Activated CD4-positive, alpha-beta T cell treated with anti-CD3 and anti-CD28 coated beads, Interleukin-2, amount 10 ng/mL, durations not matched to agents 24 days and 14 days (primary cell): ENCODE measurements at places on chromosomes 5 and 9. TPM values are rescaled to one million over a fixed set of nuclear protein-coding genes. Genes with fewer than 3 reads are reported as not detected.

CBY3 gene
- total RNA-seq, result 0.45 and 0.63 TPM in 2 replicates

DDX4 gene
- 0.19 and 0.40 TPM in 2 replicates for total RNA-seq

ZDHHC11B gene
- not detected in 2 replicates for total RNA-seq

CER1 gene
- not detected in 2 replicates for total RNA-seq

PCDH12 gene
- total RNA-seq, result 1.8 and 2.2 TPM in 2 replicates

ENHO gene
- not detected in 2 replicates for total RNA-seq

SHISAL2B gene
- not detected in 2 replicates for total RNA-seq

NDUFS4 gene
- total RNA-seq, result 54.9 and 56.2 TPM in 2 replicates

PHF24 gene
- total RNA-seq, result 0.14 and 0.57 TPM in 2 replicates

HACD4 gene
- total RNA-seq, result 2.8 and 3.0 TPM in 2 replicates

IL4 gene
- 20.5 and 21.2 TPM in 2 replicates for total RNA-seq

NTNG2 gene
- total RNA-seq, result 1.6 and 1.7 TPM in 2 replicates

SNCAIP gene
- total RNA-seq, result not detected in 2 replicates

N4BP3 gene
- 3.2 and 3.3 TPM in 2 replicates for total RNA-seq

ECM2 gene
- not detected in 2 replicates for total RNA-seq

SLC45A2 gene
- total RNA-seq, result not detected in 2 replicates

DNA sequence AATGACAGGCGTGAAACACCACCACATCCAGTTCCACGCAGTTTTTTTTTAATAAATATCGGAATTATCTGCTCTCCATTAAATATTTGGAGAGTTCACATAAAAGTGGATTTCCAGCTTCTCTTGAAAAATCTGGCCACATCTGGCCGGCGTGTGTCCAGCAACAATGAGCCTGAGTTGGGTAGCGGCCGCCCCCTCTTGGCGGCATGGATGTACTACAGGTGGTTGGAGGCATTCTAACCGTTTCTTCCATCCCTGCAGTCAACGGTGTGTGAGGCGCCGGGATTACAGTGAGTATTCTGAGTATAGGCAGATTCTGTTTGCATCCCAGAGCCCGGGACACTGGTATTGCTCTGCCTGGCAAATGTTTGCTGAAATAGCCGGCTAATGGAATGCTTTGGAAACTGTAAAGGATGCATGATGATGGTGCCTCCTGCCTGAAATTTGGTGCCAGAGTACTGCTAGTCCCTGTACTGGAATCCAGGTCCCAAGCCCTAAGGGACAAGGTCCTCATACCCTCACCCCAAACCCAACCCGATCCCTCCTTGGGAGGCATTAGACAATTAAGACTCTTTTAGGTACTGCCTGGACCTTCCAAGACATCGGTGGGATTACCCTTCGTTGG is 13.6 kb upstream of the GM2A start:
- peak; percentile 80 for DNase-seq

GRCh38 chr5:169753795-169754194 is 116.7 kb downstream of the DOCK2 start:
- DNase-seq, result no peak

DNA sequence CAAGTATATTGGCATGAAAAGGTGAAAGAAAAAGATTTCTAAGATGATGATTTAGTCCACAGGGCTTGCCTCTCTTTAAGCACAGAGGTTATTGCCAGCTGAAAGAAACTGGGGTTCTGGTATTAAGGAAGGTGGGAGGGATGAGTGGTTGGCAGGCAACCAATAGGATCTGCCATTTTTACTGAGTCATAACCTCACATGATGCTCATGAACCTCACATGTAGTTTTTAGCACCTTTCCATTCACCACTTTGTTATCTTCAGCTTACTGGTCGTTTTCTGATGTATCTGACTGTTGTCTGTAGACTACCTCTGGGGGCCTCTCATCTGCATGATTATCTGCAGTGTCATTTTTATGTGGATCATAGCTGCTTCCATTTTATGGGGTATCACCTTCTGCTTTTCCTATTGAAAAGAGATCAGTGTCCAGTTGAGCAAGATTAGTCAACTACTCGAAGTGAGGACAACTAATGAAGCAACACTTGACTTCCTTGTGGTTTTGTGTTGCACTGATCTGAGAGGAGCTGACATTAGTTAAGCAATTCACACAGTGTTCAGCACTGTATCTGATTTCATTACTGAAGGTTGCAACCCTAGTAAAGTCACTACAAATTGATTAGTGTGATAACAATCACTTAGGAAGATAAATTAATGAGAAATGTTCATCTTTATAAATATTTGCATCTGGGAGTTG is 186.3 kb downstream of the SGCD start:
- no peak for DNase-seq

DNA sequence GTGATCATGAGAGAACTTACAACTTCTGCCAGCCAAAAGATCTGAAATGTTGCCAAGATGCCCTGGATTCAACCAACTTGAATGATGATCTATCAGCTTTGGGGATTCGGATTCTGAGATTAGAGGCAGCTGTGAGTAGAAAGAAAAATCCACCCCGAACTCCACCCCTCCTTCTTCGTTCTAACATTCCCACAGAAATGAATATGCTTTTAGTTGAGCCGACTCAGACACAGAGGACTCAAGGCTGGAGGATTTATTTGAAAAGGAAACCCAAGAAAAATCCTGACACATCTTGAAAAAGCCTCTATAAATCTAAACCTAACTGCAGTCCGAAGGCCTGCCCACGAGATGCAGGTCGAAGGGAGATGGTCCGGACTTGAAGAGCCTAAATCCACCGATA is 275.0 kb downstream of the GAS1 start:
- DNase-seq, result no peak

GRCh38 chr9:80867731-80868130 is 821.6 kb downstream of the TLE1 start:
- DNase-seq, result no peak

DNA sequence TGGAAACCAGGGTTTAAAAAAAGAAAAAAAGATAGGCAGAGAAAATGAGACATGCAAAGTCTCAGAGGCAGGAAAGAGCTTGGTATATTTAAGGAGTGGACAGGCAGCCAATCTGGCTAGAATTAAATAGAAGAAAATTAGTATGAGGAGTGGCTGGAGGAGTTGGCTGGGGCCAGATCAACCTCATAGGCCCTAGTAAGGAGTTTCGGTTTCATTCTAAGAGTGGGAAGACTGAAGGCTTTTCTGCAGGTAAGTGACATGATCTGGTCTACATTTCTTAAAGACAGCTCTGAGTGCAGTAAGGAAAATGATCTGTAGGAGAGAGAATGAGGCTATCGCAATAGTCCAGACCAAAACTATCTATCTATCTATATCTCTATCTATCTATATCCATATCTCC is 27.5 kb downstream of the ADRB2 start:
- no peak for DNase-seq

DNA sequence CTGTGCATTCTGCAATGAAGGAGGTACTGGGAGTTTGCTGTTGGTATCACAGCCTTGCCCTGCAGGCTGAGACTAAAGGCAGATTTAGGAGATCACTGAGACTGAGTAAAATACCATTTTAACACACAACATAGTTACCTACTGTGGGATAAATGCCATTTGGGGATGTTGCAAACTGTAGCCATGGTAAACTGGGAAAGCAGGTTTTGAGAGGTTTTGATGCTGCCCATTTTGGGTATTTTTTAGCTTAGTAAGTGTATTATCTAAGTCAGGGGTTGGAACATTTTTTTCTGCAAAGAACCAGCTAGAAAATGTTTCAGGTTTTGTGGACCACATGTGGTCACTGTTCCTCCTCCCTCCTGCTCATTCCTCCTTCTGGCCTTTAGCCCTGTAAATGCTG is 108.9 kb downstream of the EHMT1 start:
- no peak for DNase-seq

- no peak for DNase-seq
Measured at GRCh38 chr9:113454914-113455761, 8.4 kb upstream of the RGS3 start.

DNA sequence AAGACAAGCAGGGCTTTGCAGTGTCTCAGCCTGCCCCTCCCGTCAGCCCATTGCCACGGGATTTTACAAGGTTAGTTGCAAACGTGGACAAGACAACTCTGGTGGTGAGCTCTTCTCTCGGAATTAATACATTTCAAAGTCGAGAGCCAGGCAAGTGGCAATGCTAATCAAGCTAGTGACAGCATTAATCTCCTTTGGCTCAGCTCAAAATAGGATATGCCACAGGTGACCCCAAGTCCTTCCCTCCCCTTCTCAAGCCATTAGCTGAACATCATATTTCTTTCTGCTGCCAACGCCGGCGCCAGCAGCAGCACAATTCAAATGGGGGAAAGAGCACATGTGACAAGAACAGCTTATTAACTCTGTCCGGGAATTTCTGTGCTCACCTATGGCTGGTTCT is 190.1 kb downstream of the ATPSCKMT start:
- DNase-seq, result no peak

- no peak for DNase-seq
Measured at GRCh38 chr5:126587551-126588390, 7.2 kb downstream of the ALDH7A1 start.

GRCh38 chr9:133164191-133164590 is 477 bp upstream of the GBGT1 start:
- DNase-seq, result no peak

DNA sequence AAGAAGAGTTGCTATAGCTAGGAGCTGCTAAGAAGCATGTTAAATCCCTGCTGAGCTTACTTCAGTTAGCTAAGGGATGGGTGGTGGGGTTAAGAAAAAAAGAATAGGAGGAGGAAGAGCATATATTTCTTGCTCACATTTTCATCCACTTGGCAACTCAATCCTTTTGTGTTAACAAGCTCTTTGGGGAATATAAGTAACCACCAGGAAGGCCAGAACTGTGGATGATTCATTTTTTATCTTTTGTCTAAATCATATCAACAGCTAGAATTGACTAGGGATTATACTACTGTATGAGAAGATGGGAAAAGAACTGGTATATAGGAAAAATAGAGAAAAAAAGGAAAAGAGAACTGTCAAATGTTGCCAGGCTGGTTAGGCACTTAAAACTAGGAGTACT is 555.3 kb upstream of the ARRDC3 start:
- no peak for DNase-seq

DNA sequence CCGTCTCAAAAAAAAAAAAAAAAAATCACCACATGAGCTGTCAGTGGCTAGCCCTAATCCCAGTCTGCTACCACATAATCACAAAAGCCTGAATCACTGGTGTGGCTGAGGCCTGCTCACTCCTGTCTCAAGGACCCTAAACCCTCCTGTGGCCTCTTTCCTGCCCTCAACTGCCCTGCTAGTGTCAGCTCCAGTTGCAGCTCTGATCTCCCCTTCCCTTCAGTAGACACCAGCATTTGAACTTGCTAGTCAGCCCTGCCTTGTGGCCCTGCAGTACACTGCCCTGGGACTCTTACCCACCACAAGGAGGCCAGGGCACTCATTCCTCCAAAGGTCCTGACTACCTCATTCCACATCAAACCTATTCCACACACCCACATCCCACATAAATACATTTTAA is 9.5 kb upstream of the P4HA2 start:
- DNase-seq, result no peak

GRCh38 chr9:115411516-115411915 is 293.6 kb upstream of the TNC start:
- DNase-seq, result no peak

DNA sequence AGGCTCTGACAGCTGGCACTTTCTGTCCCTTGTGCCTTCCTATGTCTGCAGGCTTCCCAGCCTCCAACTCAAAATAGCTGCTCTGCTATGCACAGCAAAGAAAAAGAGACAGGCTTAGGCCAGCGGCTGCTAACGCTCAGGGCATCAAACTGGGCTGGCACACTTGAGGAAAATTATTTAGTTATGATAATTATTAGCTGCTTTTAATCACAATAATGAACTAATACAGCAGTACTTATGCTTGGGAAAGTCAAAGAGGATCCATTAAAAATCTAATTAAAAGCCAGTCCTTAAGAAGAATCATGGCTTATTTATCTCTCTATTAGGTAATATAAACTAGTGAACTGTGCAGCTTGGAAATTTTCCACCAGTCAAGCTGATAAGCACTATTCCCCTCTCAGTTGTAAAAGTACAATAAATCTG is 233.2 kb downstream of the SLIT3 start:
- no peak for DNase-seq

GRCh38 chr9:122055701-122056100 is 37.4 kb downstream of the TTLL11 start:
- DNase-seq, result no peak

- no peak for DNase-seq
Measured at GRCh38 chr5:180720486-180720885, 19.4 kb downstream of the OR2Y1 start.

- DNase-seq, result no peak
Measured at GRCh38 chr5:163562071-163562470, 56.7 kb downstream of the MAT2B start.

- DNase-seq, result no peak
Measured at GRCh38 chr9:127098916-127099553, 23.4 kb downstream of the ANGPTL2 start.

GRCh38 chr9:28770827-28771226 is 1197.5 kb upstream of the C9orf72 start:
- DNase-seq, result no peak

- DNase-seq, result no peak
Measured at GRCh38 chr5:180522330-180522729, 28.2 kb downstream of the CNOT6 start.

- DNase-seq, result no peak
Measured at GRCh38 chr5:135477613-135478066, 25.5 kb upstream of the TIFAB start.

- peak; percentile 53 for DNase-seq
Measured at GRCh38 chr5:60677850-60678664, 21.9 kb downstream of the DEPDC1B start.

DNA sequence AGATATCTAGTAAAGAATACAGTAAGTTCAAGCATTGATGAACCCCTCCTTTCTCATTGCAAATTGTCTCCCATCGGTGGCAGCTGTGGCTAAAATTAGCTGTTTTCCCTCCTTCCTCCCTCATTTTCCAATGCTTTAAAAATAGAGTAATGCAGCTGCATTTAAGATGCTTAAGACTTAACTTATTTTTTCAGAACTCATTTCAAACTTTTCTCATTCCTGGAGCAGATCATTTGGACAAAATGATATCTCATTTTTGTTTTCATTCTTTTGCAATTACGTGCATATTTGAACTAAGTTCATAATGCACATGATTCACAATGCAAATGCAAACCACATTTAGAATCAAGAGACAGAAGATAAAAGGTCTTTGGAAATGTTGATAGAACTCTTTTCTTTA is 14.6 kb downstream of the HSPB3 start:
- DNase-seq, result no peak

GRCh38 chr5:59007460-59008063 is 424.7 kb downstream of the RAB3C start:
- no peak for DNase-seq

GRCh38 chr9:133864011-133864410 is 125.9 kb upstream of the SARDH start:
- DNase-seq, result no peak

DNA sequence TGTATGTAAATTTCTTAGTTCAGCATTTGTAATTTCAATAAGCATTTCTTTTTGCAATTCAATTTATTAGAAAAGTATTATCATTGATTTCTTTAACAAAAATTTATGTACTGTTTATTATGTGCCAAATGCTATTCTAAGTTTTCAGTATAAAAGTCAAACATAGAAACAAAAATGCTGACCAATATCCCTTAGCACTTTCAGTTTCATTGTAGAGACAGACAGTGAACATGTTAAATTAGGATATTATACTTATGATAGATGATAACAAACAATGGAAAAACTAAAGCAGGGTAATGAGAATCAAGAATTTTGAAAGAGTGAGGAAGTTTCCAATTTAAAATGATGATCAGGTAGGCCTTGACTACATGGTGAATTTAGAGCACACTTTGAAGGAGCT is 1106.0 kb downstream of the TAF11L14 start:
- no peak for DNase-seq

- DNase-seq, result no peak
Measured at GRCh38 chr5:36180556-36181350, 28.8 kb downstream of the SKP2 start.

GRCh38 chr9:104778802-104779201 is 14.9 kb downstream of the NIPSNAP3B start:
- peak; percentile 27 for DNase-seq

- DNase-seq, result no peak
Measured at GRCh38 chr5:56498759-56499395, 265.7 kb upstream of the ANKRD55 start.
